ENCODE measurements at places on chromosomes 7 and 10. TPM values are rescaled to one million over a fixed set of nuclear protein-coding genes. Genes with fewer than 3 reads are reported as not detected.

The OR6V1 gene
- total RNA-seq: not detected

The YWHAG gene
- total RNA-seq: 344 TPM

The ANKRD30A gene
- not detected for total RNA-seq

The TMEM140 gene
- total RNA-seq: 0.49 TPM

The A1CF gene
- not detected for total RNA-seq

Measured in temporal lobe (tissue), 4 donors.